Cardiac fibroblast (primary cell): ENCODE measurements at places on chromosomes 1 and 21.

DNA sequence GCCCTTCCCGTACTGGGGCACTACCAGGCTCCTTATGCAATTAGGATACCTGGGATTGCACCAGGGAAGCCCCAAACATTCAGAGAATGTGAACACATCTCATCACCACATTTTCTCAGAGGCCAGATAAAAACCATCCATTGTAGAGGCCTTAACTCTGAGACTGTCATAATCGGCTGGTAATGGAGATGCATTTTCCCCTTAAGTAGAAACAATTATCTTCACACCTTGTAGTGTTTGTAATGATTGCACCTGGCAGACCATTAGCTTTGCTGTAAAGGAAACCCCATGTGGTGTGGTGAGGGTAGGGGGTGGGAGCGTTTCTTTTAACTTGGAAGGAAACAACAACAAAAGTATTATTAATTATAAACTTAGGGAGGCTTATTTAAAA lies 90.0 kb upstream of the TLR5 start:
- DNase-seq: no peak

- DNase-seq: peak; percentile 49
Measured at GRCh38 chr1:15849775-15850324, 2.3 kb downstream of the SPEN start.

DNA sequence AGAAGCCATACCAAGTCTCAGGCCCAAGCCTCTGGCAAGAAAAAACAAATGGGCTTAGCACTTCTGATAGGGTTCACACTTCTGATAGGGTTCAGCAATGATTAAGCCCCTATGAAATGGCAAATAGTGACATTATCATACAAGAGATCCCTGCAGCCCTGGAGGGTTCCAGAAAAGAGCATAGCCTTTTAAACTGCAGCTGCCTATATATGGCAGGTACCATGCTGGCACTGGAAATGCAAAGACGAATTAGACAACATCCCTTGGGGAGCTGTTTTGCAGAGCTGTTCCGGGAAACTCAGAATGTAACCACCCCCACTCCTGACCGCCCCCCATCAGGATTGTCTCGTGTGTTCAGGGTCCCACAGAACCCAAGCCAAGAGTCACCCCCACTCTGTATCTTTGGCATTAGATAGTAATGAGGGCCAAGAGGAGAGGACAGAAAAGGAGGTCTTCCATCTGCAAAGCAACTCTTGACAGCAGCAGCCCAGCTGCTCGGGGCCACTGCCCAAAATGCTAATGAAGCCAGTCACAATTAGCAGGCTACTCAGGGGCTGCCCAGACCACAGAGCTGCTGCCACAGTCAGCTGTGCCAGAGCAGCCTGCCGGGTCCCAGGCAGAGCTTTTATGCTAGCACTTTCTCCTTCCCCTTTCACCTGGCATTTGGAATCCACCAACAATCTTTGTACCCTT lies 50.9 kb downstream of the ITPKB start:
- DNase-seq: no peak

DNA sequence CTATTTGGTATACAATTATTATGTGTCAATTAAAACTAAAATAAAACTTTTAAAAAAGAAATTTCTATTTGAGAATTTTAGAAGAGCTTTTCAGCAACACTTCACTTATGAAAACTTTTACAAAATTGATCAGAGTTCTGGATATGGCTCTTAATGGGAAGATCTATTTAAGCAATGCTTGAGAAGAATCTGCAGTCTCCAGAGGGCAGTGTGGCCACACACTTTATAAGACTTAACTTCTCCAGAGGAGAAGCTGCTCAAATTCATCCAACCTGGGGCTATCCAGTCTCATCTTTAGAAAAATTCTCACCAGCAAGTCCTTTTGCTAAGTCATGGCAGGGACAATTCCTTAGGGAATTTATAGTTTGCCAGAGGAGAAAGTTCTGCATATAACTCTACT lies 25.2 kb upstream of the AGO1 start:
- DNase-seq: peak; percentile 54

GRCh38 chr1:22184892-22185612 lies 42.2 kb upstream of the WNT4 start:
- DNase-seq: peak; percentile 43

DNA sequence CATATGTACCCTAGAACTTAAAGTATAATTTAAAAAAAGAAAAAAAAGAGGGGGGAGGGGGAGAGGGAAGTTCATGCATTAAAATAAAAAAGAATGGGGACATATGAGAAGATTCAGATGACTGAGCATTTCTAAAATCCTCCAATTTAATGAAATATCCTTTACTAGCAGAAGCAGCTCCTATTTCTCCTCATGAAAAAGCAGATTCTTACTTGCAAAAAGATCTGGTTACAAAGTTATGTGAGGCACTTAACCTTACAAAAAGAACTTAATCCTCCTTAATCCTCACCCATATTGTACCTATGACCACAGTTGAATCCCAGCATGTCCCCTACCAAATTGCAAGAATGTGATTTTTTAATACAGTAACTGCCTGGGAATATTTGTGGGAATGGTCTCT lies 298.5 kb downstream of the SRGAP2C start:
- DNase-seq: no peak

- DNase-seq: no peak
Measured at GRCh38 chr21:34914239-34914638, 134.9 kb downstream of the RUNX1 start.

- no peak for DNase-seq
Measured at GRCh38 chr1:218301217-218301616, 16.1 kb downstream of the RRP15 start.

- peak; percentile 9 for DNase-seq
Measured at GRCh38 chr1:117611121-117611601, 5.3 kb downstream of the TENT5C start.

GRCh38 chr1:109499661-109500536 lies 6.0 kb downstream of the CYB561D1 start:
- DNase-seq: peak; percentile 50

- DNase-seq: no peak
Measured at GRCh38 chr1:60898413-60898812, 183.9 kb upstream of the NFIA start.

DNA sequence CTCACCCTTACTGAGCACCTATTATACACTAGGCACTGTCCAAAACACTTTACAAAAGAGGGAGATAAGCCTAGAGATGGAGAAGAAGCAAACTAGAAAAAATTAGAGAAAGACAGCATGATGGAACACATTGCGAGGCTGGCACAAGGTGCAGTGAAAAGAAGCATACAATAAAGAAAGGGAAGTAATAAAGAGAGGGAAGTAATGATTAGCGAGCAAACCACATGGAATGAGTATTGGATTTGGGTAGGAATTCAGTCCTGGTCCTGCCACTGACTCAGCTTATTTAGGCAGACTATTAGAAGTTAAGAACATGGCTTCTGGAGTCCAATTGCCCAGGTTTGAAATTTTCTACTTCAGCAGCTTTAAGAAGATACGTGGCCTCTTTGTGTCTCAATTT lies 32.6 kb upstream of the FNBP1L start:
- DNase-seq: no peak

DNA sequence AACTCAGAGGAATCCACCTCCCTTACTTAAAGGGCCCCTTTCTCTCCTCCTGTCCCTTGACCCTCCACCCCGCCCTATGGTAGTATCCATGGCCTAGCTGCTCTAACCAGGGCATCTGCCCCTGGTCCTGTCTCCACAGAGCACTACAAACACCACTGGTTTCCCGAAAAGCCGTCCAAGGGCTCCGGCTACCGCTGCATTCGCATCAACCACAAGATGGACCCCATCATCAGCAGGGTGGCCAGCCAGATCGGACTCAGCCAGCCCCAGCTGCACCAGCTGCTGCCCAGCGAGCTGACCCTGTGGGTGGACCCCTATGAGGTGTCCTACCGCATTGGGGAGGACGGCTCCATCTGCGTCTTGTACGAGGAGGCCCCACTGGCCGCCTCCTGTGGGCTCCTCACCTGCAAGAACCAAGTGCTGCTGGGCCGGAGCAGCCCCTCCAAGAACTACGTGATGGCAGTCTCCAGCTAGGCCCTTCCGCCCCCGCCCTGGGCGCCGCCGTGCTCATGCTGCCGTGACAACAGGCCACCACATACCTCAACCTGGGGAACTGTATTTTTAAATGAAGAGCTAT lies 1.7 kb downstream of the BTG2 start:
- DNase-seq: no peak

DNA sequence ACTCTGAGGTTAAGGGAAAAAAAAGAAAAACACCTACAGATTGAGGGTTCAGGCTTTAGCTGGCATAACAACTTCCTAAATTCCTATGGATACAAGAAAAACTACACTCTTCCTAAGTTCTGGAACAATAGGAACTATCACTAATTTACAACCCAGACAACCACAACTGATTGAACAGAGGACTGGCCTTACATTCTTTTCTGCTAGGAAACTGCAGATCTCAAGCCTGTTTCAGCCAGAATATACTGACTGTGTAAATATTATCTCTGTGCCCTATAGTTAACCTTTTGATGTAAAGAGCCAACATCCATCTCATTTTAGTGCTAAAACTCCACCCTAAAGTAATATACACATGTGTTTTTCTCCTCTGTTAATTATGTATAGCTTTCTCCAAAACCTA lies 1186.5 kb upstream of the TMPRSS15 start:
- no peak for DNase-seq

GRCh38 chr1:6359216-6360116 lies 34.1 kb downstream of the ACOT7 start:
- DNase-seq: peak; percentile 86

DNA sequence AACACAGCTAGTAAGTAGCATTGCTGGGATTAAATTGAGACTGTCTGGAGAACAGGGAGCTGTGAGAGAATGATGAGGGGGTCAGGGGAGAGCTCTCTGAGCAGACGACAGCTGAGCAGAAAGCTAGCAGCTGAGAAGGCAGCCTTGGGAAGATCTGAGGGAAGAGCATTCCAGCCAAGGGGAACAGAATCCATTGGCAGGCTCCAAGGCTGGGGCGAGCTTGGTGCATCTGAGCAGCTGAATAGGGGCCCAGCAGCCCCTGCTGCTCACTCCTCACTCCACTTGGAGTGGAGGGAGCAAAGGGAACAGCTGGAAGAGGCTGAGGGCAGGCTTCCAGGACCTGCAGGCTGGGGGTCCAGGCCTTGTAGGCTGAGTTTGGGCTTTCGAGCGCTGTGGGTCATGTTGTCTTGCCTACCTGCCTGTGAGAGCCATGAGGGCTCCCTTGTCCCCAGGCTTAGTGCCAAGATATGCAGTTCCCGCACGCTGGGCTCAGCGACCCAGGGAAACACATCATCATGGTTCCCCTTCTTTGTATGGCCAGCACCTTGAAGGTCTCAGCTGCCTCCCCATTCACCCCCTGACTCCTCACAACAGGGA lies 10.5 kb downstream of the ACOT11 start:
- DNase-seq: no peak

DNA sequence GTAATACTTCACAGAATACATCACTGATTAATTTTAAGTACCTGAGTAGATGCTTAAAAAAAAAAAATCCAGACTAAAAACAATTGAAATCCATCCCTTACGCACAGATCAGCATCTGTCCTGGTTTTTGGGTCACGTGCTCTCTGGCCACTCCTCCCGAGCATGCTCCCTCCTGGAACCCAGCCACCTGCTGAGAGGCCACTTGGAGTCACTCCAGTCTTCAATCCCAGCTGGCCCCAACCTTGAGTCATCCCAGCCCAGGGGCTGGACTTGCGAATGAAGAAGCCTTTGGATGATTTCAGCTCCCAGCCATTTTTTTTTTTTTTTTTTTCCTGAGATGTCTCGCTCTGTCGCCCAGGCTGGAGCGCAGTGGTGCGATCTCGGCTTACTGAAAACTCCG lies 8.9 kb downstream of the MAP1LC3C start:
- DNase-seq: peak; percentile 86

DNA sequence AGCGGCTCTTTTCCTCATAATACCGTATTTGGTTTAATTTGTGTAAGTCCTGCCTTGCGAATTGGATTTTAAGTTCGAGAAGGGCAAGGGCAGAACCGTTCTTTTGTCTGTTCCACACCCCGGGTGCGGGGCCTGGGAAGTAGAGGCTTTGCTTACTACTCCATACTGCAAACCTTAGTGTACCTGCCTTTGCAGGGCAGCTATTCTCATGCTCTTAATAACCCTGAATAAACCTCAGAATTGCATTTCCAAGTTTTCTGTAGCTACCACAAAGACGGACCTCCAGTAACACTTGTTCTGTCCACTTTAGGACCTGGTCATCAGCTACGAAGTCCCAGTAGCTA lies 657 bp upstream of the HNRNPU start:
- no peak for DNase-seq

- DNase-seq: no peak
Measured at GRCh38 chr1:48123647-48124046, 98.9 kb upstream of the SLC5A9 start.
